DMS53 (cell line): ENCODE measurements at places on chromosomes 3 and 15.

GRCh38 chr3:98602078-98602678 is 8.8 kb upstream of the CPOX start:
- DNase-seq, result peak; percentile 75

DNA sequence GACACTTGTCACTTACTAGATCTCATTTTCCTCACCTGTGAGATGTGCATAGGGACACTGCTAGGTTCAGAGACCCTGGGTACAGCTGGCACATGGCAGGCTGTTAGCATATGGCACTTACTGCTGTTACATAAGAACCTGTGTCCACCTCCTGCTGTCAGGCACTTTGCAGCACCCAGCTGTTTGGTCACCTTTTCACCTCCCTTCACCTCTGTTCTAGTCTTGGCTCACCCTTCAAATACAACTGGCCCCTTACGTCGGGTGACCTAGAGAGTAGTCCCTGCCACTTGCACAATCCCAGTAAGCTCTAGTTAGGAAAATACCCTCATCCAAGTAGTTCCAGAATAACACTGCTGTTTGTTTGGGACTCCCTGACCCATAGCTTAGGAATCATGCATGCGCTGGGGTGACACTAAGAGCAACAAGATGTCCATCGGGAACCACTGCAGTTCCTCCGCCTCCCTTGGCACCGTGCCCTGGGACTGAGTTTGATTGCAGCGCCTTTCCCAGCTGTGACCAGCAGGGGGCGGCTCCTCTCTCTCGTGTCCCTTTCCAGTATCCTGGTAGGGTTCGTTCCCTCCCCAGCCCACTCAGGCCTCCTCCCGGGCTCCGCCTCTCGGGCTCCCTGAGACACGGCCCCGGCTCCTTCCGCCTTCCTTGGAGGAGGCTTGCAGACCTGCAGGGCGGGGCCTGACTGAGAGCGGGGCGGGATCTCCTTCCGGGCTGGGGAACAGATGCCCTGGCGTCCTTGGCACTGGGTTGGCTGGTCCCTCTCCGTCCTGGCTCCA is 78.6 kb downstream of the ABHD5 start:
- DNase-seq, result peak; percentile 82

DNA sequence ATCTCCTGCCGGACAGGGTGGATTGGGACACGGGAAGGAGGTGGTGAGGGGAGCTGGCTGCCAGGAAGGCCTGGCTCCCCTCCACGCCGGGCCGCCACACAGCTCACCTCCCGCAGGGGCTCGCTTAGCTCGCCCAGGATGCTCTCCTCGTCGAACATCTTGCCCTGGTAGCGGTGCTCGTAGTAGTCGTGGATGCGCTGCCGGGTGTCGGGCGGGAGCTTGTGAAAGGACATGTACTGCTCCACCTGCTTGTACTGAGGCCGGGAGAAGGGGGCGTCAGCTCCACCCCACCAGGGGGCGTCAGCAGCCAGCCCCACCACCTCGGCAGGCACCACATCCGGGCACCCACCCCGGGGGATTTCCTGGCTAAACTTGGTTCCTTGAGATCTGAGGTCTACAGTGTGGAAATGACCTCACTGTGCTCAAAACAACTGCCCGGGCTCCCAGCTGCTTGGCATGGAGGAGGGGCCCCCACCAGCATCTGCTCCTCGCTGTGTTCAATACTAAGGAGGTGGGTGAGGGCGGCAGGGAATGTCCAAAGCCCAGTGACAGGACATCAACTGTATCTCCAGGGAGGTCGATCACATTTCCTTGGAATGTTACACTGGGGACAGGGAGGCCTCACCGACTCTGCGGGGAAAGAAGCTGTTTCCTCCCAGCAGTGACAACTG is 43.4 kb downstream of the HCN4 start:
- DNase-seq, result peak; percentile 6

DNA sequence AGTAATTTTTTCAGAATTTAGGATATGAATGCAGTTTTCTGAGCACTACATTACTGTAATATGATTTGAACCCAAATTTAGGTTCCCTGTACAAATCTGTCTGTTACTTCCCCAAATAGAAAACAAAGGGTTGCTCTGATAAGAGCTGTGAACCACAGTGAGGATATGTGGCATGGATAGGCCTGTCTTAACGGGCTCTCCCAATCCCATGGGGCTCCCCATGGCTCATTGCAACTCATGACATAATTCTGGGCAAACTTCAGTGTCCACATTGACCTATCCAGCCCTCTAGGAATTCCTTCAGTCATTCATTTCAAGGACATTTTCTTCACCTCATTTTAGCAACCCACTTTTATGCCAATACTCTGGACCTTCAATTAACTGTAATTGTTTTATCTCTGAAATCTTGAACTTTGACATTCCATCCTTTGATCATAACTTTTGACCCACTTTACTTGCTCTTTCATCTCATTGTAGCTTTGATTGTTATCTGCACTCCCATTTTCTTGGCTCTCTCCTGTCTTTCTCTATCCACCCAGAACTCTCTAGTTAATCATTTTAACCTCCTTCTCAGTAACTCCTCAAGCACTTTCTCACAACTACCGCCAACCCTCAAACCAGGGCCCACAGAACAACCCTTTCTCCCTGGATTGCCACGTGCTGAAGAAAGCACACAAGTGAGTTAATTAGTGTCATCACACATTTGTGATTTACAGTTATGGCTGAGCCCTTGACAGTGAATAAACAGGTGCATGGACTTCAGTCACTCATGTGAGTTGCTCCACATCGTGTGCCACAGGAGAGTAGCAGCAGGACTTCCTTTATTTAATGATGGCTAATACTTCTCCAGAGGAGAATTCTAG is 94.9 kb upstream of the AADACL2 start:
- DNase-seq, result no peak

DNA sequence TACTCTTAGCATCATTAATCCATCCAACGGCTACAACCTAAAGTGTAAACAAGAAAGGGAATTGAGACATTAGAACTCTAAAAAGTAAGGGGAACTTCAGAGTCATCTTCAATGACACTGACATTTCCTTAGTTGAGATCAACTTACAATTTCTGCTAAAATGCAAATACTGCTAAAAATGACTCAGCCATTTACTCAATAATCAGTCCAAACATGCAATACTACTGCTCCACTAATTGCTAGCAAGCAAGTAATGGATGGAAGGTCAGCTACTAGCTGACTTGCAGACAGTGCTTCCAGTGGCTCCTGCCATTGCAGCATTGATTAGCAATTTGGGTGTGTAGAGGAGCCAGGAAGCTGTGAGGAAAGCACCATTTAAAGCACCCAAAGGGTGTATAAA is 28.4 kb downstream of the CD200R1L start:
- no peak for DNase-seq

DNA sequence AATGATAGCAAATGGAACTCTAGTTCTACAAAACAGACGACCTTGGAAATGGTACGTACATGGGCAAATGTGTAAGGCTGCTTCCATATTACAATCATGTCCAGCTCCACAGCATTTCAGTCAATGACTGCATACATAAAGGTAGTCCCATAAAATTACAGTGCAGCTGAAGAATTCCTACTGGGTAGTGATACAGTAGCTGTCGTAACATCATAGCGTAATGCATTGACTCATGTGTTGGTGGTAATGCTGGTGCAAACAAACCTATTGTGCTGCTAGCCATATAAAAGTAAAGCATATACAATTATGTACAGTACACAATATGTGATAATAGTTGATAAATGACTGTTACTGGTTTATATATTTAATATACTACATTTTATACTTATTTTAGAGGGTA is 18.5 kb downstream of the TTC23 start:
- no peak for DNase-seq

GRCh38 chr3:152621006-152621868 is 213.7 kb upstream of the P2RY1 start:
- no peak for DNase-seq

DNA sequence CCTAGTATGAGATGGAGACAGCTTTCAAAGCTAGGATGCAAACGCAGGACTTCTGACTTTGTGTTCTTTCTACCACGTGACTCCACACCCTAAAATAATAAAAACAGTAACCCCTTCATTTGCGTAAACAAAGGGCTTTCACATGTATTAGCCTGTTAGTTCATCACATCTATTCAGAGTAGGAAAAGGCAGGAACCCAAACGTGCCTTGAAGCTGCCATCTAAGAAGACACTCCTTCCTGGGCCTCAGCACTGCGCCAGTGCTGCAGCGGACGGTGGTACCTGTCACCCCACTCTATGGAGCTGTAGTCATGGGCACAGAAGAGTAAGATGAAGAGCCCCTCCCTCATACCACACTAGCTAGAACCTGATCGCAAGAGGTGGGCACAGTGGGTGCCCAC is 34.3 kb downstream of the PLD1 start:
- no peak for DNase-seq

- no peak for DNase-seq
Observed at GRCh38 chr3:72080095-72080494, 295.1 kb upstream of the PROK2 start.

- DNase-seq, result no peak
Observed at GRCh38 chr3:60263191-60263590, 988.1 kb downstream of the FHIT start.

GRCh38 chr15:49148298-49148697 is 7.1 kb downstream of the COPS2 start:
- no peak for DNase-seq

DNA sequence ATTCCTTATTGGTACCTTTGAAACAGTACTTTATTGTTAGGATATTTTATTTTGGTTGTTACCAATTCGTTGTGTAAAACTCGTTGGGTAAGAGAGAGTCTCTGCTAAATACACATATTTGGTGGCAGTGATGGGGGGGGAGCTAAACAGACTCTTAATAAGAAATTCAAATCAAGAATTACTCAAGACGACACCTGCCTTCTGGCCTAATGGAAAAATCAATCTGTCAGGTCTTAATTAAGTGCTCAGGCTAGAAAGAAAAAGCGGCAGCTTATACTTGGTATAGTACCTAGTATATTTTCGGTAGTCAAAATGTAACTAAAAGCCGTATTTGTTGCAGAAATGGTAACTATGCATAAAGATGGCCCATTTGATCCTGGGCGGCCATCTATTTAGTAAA is 18.2 kb downstream of the FOXP1 start:
- DNase-seq, result no peak

- DNase-seq, result no peak
Observed at GRCh38 chr3:19702416-19703078, 231.5 kb downstream of the EFHB start.

DNA sequence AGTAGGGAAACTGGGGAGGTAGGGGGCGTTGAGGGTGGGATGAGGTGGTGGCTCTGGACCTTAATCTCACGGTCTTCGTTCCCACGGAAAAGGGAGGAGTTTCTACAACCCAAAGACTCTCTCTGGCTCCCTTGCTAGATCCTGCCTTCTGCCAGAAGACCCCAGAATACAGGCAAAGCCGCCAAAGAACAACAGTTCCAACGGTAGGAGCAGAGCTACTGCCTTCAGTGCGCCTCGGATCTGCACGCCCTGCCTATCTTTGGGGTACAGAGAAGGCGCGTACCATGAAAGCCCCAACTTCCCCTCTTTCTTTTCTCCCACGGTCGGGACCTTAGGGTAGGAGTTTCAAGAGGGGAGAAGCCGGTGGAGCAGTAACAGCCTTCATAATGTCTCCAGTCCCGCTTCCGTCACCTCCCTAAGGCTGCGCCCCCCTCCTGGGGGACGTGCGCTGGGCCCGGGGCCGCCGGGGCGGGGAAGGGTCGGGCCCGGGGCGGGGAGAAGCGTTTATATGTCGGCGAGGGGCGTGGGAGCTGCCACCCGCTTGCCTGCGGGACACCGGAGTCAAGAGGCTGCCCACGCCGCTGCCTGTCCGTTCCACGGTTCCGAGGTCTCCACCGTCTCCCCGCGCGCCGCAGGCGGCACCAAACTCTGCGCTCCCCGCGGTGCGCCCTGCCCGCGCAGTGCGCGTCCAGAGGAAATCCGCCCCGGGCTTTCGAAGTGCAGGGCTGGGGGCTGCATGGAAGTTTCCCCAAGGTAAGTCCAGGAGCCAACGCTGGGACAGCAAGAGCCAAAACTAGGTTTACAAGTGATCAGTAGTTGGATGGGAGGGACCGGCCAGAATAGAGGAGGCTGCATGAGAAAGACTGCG is at the start of gene COL6A6:
COL6A6 (plus strand) TSS at position 533 of the 868 bp plus-strand sequence. CDS start 43,188 bp downstream, outside the sequence.
- peak; percentile 15 for DNase-seq

- peak; percentile 40 for DNase-seq
Observed at GRCh38 chr15:69149803-69150202, 10.6 kb upstream of the GLCE start.

- DNase-seq, result peak; percentile 55
Observed at GRCh38 chr3:170222647-170223541, 670 bp downstream of the PRKCI start.

GRCh38 chr3:46926039-46926438 is 48.5 kb downstream of the PTH1R start:
- peak; percentile 37 for DNase-seq
